ENCODE measurements at places on chromosomes 12 and 14.

- DNase-seq, result no peak
Observed at GRCh38 chr14:100904307-100905087, 975 bp upstream of the RTL1 start.

DNA sequence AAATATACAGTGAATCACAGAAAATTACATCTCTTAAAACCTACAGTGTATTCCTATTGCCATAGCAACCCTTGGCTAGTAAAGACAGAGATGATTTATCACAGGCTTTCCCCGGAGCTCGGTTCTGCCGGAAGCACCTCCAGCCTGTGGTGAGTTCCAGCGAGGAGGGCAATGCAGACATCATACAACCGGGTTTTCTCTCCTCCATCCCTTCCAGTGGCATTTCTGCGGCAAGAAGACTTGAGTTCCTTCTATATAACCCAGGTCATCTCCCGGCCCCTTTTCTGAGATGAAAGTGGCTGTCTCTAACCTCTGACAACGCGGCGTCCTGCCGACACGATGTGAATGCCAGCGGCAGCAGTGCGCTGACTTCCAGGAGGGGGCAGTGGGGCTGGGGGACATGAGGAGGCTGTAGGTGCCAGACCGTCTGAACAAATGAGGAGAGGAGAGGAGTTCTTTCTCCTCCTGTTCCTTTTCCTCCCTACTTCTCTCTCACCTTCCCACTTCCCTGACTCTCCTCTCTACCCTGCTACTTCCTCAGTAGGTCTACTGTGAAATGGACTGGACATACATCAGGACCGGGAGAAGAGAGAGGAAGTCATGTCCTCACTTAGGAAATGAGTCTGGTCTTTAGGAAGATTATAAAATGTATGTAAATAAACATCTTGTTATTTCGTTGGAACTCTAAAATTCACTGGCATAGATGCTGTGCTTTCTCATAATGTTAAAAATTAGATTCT, 68.6 kb upstream of the MAX start:
- peak; percentile 62 for DNase-seq

GRCh38 chr14:84029720-84030119, 1500.2 kb upstream of the FLRT2 start:
- DNase-seq, result no peak

DNA sequence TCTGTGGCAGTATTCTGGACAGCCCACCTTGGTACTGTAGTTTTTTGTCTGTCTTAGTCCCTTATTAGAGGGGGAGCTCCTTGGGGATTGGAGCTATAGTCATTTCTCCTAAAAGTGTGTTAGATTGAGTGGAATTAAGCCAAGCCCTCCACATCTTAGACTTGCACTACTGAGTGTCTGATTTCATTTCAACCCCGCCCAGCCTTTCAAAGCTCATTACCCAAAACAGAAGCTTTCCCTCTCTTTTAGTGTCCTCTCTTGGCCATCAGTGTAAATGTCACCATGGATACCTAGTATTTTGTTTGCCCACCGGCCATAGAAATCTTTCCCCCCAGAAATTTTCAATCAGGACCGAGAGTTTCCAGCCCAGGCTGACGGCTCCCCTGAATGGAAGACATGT, 74.5 kb downstream of the LRRC74A start:
- no peak for DNase-seq

- peak; percentile 67 for DNase-seq
Observed at GRCh38 chr12:52681526-52682380, 1.5 kb upstream of the KRT1 start.

DNA sequence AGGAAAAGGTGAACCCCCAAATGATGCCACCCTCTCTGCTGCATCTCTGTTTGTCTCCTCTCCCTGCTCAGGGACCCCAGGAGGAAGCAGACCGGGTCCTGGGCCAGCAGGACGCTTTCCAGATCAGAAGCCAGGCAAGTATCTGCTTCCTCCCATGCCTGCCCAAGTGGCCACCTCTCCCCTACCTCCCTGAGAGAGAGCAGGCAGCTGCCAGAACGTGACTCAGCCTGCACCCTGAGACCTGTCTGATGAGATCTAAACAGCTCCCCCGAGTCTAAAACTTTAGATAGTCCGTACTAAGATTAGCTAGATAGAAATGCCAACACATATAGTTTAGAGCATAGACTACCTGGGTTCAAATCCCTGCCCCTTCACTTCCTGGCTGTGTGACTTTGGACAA, 31.2 kb upstream of the OAS1 start:
- no peak for DNase-seq

DNA sequence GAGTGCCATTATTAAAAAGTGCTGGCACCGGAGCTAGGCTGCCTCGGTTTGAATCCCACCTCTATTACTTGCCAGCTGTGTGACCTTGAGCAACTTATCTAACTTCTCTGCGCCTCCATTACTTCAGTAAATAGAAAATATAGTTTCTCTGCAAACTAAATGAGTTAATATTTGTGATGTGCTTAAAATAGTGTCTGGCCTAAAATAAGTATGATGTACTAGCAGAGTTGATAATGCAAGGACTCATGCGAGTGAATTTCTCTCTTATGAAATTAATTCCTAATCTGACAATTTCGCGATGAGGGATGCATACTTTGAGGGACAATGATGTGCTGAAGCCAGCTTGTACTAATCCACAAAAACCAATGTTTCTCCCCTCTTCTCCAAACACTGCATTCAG, 180.8 kb upstream of the NTF3 start:
- DNase-seq, result no peak

DNA sequence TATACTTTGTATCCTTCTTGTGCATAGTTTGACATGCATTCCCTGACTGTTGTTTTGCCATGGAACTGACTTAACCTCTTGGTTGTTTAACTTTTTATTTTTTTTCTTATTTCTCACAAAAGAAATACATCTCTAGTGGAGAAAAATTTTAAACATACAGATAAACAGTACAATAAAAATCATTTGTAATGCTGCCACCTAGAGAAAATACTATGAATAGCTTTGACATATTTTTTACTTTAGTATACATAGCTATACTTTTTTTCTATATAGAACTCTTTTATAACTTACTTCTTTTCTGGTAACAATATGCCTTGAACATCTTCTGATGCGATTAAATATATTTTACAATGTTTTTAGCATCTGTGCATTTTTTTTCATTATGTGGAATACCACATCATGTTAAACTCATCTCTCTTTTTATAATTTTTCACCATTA, 184.5 kb downstream of the AKAP6 start:
- no peak for DNase-seq

DNA sequence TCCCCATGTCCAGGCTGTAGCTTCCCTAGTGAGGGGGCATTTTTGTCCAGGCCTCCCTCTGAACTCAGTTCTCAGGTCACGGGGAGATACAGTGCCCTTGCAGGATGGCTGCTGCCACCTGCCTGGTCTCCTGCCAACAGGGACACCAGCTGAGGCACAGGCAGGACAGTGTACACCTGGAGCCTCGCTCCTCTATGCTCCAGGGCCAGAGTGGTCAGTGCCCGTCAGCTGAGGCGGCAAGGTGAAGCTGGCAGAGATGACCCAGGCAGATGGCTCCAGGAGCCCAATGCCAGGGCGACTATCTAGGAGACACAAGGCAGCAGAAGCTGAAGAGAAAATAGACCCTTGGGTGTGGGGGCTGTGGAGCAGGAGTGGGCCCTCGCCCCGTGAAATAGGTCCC, 12.6 kb downstream of the TUBA1C start:
- DNase-seq, result no peak

DNA sequence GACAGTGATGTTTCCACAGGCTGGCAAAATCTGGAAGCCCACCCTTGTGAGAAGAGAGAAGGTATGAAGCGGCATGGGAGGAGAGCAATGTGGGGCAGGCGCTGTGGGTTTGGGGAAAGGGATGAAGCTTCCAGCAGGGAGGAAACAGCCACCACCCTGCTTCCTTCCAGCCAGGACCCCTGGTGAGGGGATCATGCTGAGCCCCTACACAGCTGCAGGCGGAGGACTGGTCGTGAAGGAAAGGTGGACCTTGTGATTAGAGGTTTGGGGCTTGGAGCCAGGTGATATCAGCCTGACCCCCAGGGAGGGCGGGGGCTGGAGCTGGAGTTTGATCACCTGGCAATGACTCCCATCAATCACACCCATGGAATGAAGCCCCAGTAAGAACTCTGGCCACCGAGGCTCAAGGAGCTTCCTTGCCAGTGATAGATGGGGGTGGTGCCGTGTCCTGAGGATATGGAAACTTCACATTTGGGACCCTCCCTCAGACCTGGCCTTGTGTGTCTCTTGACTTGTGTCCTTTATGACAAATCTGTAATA, 48.6 kb downstream of the RIMBP2 start:
- no peak for DNase-seq

- DNase-seq, result no peak
Observed at GRCh38 chr14:69820991-69821390, 23.9 kb upstream of the SLC10A1 start.

- peak; percentile 52 for DNase-seq
Observed at GRCh38 chr12:116880817-116881324, 370 bp downstream of the HRK start.
